ENCODE measurements at places on chromosomes 7 and 10. TPM values are rescaled to one million over a fixed set of nuclear protein-coding genes. Genes with fewer than 3 reads are reported as not detected.

DDC gene
- total RNA-seq: not detected

GRCh38 chr10:128419466-128420019, 293.3 kb upstream of the MKI67 start:
- no peak for DNase-seq

GRCh38 chr10:78687626-78688025, 381.1 kb upstream of the ZMIZ1 start:
- DNase-seq: no peak

CALML3 gene
- total RNA-seq: not detected

PDZD7 gene
- 2.0 TPM for total RNA-seq

SOSTDC1 gene
- 0.10 TPM for total RNA-seq

GRCh38 chr7:4188651-4189050, 493.4 kb upstream of the FOXK1 start:
- DNase-seq: no peak

- DNase-seq: no peak
Observed at GRCh38 chr10:58275908-58276307, 6.9 kb downstream of the CISD1 start.

NKX2-3 gene
- total RNA-seq: 0.59 TPM

GRCh38 chr7:107179326-107180164, 10.7 kb downstream of the HBP1 start:
- DNase-seq: peak; percentile 33

SPDYE5 gene
- not detected for total RNA-seq

GRCh38 chr10:50929670-50930069, 44.2 kb upstream of the A1CF start:
- DNase-seq: no peak

DNA sequence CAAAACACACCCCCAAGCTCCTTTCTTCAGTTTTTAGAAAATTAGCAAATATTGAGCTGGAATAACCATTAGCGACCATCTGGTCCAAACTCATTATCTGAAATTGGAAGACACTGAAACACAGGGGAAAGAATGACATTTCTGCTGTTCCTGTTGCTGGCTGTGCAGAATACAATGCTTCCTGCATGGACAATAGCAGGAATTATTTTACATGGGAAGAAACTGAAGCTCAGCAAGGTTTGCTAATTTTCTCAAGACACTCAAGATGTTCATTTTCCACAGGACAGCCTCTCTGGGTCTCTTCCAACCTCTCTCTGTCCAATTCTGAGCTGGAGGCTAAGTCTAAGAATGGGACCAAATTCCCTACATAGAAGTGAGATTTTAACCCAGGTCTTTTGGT, 81.9 kb upstream of the TNS3 start:
- DNase-seq: no peak

- DNase-seq: peak; percentile 38
Observed at GRCh38 chr7:157224627-157225026, 85.9 kb downstream of the UBE3C start.

DNA sequence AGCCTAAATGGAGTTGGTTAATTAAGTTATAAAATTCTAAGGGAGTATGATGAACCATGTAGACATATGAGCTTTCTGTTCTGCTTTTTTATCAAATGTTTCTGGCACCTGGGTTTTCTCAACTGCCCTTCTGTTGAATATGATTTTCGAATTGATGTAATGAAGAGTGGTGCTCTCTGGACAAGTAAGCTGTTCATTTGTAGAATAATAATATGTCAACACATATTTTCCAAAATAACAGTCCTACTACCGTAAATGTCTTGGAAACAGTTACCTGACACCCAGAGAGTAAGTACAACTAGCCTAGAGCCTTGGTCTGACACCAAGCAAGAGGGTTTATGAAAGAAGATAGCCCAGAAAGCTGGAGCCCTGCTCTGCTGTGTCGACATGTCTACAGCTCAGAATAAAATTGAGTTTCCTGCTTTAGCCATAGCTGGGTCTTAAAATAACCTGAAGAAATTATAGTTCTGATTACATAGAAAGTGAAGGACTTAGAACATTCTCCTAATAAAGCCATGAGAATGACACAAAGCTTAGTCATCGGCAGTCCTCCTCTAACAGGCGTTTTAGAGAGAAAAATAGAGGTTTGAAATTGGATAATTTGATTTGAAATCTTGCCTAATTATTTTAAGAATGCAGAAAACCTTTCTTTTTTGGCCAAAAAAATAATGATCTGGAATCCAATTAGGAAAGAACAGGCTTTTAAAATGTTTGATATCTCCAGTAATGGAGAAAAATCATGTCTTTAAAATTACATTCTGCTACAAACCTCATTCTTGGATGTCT, 25.1 kb downstream of the HDAC9 start:
- peak; percentile 77 for DNase-seq

TMEM270 gene
- total RNA-seq: not detected

SPDYE3 gene
- not detected for total RNA-seq

GRCh38 chr7:47830015-47830414, 118.3 kb downstream of the PKD1L1 start:
- no peak for DNase-seq

GRCh38 chr10:93757801-93758507, at the start of gene LGI1:
Gene LGI1, plus strand, starts transcription at chr10:93757936. Its CDS starts 209 bp downstream, at chr10:93758145.
- no peak for DNase-seq

SUN3 gene
- total RNA-seq: not detected

Data from RPMI7951 (cell line).